Inflammatory macrophage treated with lipopolysaccharide for 1 hour (primary cell): ENCODE measurements at places on chromosomes 13 and 19.

- DNase-seq, result peak; percentile 80
Measured at GRCh38 chr13:33678906-33679657, 138.9 kb upstream of the RFC3 start.

GRCh38 chr13:94822356-94822755, 110.0 kb upstream of the SOX21 start:
- DNase-seq, result no peak

- DNase-seq, result no peak
Measured at GRCh38 chr19:45558399-45558878, 26.2 kb downstream of the OPA3 start.

- DNase-seq, result no peak
Measured at GRCh38 chr13:39956036-39956435, 300.6 kb downstream of the COG6 start.

GRCh38 chr19:2618611-2619010, 83.9 kb downstream of the GNG7 start:
- DNase-seq, result peak; percentile 97

DNA sequence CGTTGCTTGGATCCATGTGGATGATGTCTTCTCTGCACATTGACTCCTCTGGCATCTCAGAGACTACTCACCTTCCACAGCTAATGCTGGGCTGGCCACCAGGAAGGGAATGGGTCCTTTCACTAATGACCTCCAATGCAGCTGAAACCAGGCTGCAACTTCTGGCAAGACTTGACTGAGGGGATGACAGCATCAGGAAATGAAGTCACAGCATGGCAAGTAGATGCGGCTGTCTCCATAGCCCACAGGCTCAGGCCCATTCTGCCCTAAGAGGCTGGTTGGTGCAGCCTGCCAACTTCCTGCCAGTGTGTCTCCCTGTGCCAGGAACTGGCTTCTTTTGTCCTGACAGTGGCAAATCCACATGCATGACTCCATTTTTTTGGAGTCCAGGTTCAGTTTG, 467.3 kb downstream of the TSHZ3 start:
- DNase-seq, result no peak

GRCh38 chr19:4593409-4593851, 33.9 kb upstream of the SEMA6B start:
- DNase-seq, result peak; percentile 96

- peak; percentile 25 for DNase-seq
Measured at GRCh38 chr19:7251494-7251893, 42.7 kb downstream of the INSR start.

DNA sequence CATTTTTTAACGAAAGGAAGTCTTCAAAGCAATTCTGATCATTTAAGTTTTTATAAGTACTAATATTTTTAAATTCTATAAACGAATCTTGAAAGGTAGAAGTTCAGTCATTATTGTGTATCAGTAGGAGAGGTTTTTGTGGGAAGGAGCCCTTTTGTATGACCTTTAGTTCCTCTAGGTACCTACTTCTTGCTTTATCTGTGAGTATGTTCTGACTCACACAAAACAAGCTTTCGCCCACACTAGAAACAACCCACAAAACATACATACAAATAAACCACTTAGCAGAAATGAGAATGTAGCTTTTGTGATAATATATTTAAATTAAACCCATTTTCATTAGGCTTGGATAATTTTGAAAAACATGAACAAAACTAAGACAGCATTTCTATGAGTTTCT, 27.8 kb downstream of the ERCC5 start:
- DNase-seq, result peak; percentile 44

DNA sequence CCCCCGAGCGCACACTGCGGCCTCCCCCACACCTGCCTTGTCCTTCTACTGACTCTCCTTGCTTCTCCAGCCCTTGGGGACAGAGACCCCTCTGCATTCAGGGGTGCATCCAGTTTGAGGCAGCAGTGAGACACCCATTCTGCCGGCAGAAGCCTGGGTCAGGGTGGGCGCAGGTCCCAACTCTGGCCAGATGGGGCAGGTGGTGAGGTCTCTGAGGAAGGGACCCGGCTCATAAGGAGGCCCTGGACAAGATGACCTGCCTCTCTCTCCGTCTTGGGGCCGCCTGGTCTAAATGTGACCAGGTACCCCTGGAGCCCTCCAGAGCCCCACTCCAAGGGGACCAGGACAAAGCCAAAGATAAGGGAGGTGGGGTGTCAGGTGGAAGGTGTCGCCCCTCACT, 6.1 kb downstream of the CHERP start:
- no peak for DNase-seq

DNA sequence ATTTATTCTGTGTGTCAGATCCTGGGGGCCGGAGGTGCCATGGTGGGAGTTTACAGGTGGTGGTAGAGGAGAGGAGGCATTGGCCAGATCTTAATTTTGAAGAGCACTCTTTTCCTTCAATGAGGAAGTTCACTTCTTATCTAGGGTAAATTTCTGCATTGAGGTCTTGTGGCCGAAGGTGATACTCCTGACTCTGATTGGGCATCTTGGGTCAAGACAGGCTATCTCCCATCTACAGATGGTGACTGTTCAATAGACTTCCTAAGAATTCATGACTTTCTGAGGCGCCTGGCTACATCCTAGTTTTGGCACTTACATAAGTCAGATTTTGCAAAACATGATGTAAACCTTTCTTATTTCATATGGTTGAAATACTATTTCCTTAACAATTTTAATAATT, 135.2 kb downstream of the SUCLA2 start:
- DNase-seq, result no peak

GRCh38 chr19:57161985-57162539, 5.2 kb downstream of the DUXA start:
- no peak for DNase-seq

DNA sequence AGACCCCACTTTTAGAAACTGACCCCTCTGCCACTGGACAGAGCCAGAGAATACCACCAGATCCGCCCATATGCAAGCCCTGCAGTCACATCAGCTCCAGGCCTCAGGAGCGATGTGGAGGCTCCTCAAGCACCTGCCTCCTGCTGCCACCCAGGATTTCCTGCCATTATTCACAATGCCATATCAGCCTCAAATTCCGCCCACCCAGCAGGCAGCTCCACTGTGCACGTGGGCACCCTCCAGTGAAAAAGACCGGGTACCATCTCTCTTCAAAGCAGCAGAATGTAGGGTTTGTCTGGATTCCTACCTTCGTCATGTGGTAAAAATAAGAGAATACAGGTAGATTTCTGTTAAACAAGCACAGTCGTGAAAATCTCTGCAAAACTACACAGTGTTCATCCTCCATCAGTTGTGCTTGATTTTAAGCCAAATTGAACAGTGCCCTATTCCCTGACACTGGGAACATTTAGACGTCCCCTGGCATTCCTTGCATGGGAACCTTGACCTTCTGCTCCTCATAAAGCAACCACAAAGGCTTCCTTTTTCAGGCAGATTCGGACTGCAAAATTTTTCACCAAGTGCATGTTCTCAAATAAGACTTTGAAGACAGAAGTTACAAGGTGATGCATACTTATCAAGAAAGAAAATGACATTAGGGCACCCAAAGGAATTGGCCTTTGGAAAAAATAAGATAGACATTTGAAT, 56.4 kb downstream of the FAM124A start:
- DNase-seq, result no peak

GRCh38 chr19:30165228-30165813, 206.9 kb upstream of the ZNF536 start:
- no peak for DNase-seq

DNA sequence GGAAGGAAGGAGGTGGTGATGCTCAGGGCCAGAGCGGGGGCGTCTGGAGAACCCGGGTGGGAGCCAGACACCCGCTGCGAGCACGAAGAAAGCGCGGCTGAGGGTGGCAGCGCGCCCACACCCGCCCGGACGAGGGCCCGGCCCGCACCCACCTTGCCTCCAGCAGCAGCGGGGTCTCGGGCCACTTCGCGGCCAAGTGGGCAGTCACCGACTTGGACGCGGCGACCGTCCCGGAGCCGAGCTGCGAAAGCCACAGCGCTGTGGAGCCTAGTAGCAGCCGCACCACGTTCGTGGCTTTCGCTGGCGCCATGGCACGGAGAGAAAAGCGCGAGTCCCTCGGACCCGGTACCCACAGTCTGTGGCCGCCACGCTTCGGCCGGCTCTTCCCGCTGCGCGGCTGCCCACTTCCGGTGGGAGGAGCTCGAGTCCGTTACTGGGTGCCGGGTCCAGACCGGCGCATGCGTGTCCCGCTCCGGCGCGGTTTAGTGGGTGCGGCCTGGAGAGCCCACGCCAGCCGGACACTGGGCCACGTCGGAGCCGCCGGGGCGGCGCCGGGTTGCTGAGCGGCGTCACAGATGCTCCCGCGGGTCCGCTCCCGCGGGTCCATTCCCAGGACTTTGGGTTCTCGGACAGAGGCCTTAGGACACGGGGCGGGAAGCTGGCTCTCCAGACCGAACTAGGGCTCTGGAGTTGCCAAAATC, at the start of gene UGGT2:
UGGT2 (minus strand) TSS at position 399 of the 701 bp plus-strand sequence; CDS start at position 310, 89 bp downstream.
- DNase-seq, result peak; percentile 91

DNA sequence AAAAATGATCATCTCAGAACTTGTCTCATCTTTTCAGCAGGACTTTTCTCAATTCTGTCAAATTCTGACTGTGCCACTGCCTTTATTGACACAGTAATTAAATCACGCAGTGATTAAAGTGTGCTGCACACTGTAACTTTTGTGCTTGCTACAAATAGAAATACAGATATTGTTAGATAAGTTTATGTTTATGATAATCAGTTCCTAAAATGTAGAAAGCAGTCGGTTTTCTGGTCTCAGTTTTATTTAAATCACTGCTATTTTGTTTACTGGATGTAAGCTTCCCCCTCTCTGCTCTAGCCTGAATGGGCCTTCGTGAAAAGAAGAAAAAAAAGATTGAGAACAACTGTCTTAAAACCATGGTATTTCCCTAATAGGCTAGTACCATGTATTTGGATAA, 258.8 kb upstream of the STARD13 start:
- DNase-seq, result no peak

GRCh38 chr19:18610556-18611326, 1.9 kb upstream of the TMEM59L start:
- no peak for DNase-seq

- DNase-seq, result no peak
Measured at GRCh38 chr19:51593138-51593890, 22.2 kb downstream of the ZNF175 start.

GRCh38 chr13:114099918-114100445, 32.4 kb downstream of the RASA3 start:
- DNase-seq, result no peak

DNA sequence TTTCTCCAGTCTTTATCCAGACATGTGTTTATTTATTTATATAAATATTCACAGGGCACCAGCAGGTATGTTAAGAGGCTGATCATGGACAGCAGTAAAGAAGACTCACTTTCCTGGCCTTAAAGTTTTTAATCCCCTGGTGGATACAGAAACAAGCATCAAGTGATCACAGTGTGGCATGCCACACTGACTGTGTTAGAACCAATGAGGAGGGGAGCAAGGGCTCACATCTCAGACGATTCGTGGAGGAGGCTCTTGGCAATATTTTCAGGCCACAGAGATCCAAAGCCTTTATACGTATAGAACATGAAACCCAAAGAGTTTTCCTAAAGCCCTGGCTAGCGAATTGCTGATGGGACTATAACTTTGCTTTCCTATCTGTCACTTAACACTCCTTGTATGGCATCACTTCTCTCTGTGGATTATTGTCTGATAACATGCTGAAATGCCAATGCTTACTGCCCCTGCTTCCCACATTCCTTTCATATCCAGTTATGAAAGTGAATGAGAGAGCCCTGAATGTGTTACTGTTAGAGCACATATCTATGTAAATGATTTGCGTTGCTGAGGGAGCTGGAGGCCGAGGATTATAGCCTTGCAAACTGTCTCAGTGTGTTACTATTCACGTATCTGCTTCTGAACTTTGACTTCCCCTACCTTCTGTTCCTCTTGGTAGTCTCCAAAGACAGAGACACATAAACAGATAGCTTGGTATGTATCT, 37.6 kb downstream of the POLR1D start:
- DNase-seq, result no peak

DNA sequence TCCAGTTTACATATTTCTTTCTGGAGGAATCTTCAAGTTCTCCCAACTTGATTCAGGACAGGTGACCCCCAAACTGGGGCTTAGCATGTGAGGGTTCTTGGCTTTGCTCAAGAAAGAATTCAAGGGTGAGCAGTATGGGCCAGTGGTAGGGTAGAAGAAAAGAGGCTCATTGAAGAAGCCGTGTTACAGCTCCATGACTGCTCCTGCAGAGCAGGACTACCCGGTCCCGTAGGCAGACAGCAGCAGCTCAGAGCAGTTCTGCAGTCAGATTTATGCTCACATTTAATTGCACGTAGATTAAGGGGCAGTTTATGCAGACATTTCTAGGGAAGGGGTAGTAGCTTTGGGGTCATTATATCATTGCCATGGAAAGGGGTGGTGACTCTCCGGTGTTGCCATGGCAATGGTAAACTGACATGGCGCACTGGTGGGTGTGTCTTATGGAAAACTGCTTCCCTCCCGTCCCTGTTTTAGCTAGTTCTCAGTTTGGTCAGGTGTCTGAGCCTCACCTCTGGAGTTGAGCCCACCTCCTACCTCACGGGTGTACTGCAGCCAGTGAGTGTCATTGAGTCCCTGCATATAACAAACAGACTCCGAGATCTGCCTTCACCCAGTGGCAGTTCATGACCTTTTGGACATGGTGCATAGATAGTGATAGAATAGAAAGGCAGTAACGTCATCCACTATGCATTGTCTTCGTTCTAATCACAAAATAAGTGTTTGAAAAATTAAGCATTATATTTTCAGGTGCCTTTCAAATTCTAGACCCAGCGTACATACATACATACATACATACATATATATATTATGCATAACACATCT, 16.0 kb upstream of the ZNF792 start:
- DNase-seq, result no peak

- no peak for DNase-seq
Measured at GRCh38 chr13:52868190-52868589, 19.8 kb upstream of the PCDH8 start.

- DNase-seq, result no peak
Measured at GRCh38 chr19:17985037-17985818, 18.3 kb downstream of the KCNN1 start.

DNA sequence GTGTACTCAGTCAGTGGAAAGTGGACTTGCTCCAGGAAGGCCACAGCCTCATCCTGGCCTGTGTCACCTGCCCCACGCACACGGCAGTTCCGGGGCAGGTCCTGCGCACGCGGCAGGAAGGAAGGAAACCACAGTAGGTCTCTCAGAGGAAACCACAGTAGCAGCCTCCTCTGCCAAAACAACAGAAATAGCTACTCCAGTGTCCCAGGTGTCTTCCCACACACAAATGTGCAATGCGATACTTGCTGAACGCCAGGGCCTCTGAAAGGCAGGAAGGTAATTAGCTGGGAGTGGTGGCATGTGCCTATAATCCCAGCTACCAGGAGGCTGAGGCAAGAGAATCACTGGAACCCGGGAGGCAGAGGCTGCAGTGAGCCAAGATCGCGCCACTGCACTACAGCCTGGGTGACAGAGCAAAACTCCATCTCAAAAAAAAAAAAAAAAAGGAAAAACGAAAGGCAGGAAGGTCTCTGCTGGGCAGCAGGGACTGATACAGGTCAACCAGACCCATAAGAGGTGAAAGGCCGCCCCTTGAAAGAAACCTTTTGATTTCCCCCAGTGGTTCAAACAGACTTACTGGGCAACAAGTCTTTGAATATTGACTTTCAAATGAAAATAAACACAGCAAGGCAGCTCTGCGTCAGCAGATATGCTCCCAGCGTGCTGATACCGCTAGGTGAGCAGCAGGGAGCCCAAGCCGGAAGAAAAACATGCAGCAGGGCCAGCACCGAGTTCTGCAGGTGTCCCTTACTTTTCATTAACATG, 49.5 kb downstream of the CRYL1 start:
- no peak for DNase-seq

GRCh38 chr19:5038631-5039271, 69.8 kb downstream of the KDM4B start:
- DNase-seq, result no peak
